ENCODE measurements at places on chromosomes 11 and 22.

GRCh38 chr11:44574610-44575287, 9.3 kb downstream of the CD82 start:
- DNase-seq, result no peak

GRCh38 chr22:32309585-32310251, 47.9 kb upstream of the RFPL3 start:
- no peak for DNase-seq

GRCh38 chr11:2204361-2205213, 33.0 kb upstream of the TH start:
- no peak for DNase-seq

DNA sequence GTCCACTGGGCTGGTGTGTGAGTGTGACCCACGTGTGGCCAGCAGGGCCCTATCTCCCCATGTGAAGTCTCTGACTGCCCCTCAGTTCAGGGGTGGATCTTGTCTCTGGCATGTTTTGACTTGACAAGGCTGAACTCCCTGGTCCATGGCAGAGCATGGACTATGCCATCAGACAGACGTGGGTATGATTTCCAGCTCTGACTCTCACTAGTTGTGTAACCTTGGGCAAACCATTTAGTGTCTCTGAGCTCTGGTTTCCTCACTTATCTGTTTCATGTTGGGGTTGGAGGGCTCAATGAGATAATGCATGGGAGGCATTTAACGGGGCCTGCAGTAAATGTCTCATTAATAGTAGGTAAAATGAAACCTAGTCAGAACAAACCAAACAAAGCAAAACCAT, 254.5 kb upstream of the NARS2 start:
- DNase-seq, result no peak

DNA sequence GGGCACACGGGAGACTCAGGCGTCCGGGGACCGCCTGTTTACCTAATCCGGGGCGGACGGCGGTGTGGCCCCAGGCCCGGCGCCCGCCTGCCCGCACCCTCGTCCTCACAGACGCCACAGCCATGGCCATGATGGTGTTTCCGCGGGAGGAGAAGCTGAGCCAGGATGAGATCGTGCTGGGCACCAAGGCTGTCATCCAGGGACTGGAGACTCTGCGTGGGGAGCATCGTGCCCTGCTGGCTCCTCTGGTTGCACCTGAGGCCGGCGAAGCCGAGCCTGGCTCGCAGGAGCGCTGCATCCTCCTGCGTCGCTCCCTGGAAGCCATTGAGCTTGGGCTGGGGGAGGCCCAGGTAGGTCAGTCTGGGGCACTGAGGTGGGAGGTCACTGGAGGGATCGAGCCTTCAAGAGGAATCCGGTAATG, 10.0 kb upstream of the RAB1B start:
- no peak for DNase-seq

DNA sequence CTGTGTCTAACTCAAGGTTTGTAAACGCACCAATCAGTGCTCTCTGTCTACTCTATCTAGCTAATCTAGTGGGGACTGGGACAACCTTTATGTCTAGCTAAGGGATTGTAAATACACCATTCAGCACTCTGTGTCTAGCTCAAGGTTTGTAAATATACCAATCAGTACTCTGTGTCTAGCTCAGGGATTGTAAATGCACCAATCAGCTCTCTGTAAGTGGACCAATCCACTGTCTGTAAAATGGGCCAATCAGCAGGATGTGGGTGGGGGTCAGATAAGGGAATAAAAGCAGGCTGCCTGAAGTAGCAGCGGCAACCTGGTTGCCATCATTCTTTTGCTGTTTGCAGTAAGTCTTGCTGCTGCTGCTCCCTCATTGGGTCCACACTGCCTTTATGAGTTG, 8.4 kb upstream of the CYP2D6 start:
- no peak for DNase-seq

DNA sequence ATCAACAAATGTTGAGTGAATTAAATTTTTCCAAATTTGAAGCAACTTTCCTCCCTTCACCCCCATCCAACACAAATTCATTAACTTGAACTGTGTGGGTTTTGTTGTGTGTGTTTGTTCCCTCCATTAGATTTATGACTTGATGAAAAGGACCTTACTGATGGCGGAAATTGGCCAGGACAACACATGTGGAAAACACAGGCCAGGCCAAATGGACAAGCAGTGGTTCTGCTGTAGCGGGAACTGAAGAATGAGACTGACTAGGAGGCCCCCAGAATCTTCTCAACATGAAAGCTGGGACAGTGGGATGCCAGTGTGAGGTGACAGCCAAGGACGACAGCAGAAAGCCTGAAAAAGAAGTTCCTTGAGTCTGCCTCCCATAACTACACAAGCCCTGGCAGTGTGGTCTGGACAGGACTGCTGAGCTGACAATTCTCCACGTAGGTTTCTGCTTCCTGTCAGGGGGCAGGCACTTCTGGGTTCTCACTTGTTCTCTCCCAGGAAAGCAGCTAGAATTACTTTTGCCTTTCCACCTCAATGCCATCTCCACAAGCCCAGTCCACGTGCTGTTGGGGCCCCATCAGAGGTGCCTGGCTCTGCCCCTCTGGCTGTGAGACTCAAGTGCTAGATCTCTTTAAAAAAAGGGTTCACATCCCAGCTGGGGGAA, 94.3 kb downstream of the ETS1 start:
- no peak for DNase-seq

GRCh38 chr11:16767137-16767536, 28.7 kb downstream of the C11orf58 start:
- DNase-seq, result no peak

DNA sequence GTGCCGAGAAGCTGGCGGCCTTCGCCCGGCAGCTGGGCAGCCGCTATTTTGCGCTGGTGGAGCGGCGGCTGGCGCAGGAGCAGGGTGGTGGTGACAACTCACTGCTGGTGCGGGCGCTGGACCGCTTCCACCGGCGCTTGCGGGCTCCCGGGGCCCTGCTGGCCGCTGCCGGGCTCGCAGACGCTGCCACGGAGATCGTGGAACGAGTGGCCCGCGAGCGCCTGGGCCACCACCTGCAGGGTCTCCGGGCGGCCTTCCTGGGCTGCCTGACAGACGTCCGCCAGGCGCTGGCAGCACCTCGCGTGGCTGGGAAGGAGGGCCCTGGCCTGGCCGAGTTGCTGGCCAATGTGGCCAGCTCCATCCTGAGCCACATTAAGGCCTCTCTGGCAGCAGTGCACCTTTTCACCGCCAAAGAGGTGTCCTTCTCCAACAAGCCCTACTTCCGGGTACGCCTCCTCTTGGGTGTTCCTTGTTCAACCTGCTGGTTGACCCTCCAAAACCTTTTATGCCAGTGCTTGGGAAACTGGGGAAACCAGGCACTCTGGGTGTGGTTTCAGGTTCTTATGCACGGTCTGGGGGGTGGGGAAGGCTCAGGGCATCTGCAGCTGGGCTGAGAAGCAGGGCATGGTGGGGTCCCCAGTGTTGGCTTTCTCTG, 3.1 kb upstream of the TM7SF2 start:
- DNase-seq, result no peak

DNA sequence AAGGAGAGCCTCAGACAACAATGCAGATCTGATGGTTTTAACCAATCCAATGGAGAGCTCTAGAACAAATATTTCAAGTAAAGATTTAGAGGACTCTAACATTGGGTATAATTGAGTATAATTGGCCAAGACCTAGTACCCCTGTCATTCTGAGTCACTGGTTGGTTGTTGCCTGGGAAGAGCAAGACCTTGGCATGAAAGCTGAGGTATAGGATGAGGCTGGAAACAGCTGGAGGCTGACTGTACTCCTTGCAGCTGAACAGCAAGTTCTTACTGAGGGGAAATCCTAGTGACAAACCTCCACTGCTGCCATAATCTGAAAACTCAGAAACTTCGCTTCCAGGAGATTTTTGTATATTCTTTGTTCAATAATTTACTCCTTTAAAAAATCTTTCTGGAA, 54.3 kb upstream of the MUC15 start:
- DNase-seq, result no peak

DNA sequence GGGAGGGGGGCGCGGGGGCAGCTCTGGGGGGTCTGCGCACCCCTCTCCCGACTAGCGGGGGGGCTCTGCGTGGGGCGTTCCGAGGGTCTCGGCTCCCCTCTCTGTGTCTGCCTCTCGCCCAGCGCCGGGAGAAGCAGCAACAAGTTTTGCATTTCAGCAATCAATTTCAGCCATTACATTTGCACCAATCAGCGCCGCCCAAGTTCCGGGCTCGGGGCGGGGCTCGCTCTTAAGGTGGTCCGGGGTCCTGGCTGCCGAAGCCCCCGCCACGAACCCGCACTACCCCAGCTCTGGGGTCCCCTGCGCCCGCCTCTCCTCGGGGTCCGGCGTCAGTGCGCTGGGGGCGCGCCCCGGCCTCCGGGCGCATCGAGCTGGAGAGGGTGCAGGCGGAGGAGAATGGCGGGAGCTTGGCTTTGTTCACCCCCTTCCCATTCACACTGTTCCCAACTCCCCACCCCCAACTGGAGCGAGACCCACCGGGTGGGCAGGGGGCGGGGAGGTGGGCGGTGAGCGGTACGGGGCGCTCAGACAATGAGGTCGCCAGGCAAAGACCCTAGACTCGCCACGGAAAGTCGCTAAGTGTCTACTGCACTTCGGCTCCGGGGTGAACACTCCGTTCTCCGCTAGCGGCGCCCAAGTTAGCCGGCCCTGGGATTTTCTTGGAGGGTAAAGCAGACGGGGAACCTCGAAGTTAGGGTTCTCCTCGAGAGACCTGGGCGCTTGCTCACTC, at the start of gene MN1:
Gene MN1, minus strand, starts transcription at position 141 of the 730 bp plus-strand sequence. CDS start 1,213 bp downstream, outside the sequence.
- DNase-seq, result no peak

- DNase-seq, result no peak
Measured at GRCh38 chr22:22410121-22410520, 98.4 kb downstream of the ZNF280B start.

GRCh38 chr22:49590381-49590780, 237.3 kb downstream of the BRD1 start:
- no peak for DNase-seq

DNA sequence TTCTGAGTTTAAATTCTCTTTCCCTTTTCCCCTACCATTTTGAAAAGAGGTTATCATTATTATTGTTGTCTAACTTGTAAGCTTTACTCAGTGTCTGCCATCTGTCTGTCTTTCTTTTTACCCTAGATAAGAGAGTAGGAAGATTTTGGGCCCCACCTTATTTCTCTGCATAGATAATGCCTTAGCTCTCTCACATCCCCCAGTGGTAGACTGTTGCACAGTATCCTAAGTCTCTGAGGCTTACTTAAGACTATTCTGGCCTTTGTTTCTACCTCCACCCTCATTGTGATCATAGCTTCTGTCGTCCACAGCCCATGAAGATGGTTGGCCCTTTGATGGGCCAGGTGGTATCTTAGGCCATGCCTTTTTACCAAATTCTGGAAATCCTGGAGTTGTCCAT, 3.6 kb upstream of the OR51L1 start:
- DNase-seq, result no peak

DNA sequence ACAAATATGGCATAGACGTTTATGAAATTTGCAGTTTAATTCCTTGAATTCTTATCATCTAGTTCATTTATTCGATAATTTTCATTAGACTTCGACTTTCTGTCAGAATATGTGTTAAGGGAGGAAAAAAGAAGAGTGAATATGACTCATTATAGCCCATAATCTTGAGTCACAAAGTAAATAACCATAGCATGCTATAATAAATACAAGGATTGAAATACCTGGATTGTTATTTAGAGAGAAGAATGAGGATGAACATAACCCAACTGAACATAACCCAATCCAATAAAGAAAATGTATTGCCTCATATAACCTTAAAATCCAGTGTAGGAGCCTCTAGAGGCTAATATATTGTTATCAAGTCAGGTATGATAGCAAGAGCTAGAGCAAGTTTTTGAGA, 1858.3 kb upstream of the RAG2 start:
- no peak for DNase-seq

- no peak for DNase-seq
Measured at GRCh38 chr11:64947208-64947814, 11.6 kb upstream of the GPHA2 start.

- DNase-seq, result no peak
Measured at GRCh38 chr11:120985718-120986569, 38.0 kb upstream of the TBCEL start.

- no peak for DNase-seq
Measured at GRCh38 chr11:128428935-128429334, 158.4 kb downstream of the ETS1 start.

DNA sequence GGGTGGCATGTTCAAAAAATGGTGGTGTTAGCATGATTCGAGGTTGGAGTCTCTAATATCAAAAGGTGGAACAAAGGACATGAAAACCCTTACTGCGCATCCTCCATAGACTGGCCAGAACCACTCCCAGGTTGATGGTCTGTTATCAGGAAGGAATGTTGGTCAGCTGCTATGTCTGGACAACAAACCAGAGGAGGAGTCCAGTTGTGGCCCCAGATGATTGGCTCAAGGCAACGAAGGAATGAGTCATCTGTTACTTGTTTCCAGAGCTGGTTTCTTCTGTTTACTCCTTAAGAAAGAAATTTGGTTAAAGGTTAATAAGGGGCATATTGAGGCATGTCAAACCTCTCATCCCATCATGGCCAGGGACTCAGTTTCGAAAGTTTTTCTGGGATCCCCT, 56.8 kb upstream of the GRIA4 start:
- no peak for DNase-seq

GRCh38 chr22:16804882-16805281, 20.3 kb downstream of the XKR3 start:
- DNase-seq, result no peak

GRCh38 chr11:98566978-98567377, 453.8 kb upstream of the CNTN5 start:
- DNase-seq, result no peak

- DNase-seq, result no peak
Measured at GRCh38 chr11:10310301-10310841, 5.5 kb downstream of the ADM start.

GRCh38 chr11:6156628-6157359, 13.3 kb downstream of the OR52B2 start:
- DNase-seq, result no peak

- DNase-seq, result no peak
Measured at GRCh38 chr11:105719073-105719822, 109.4 kb downstream of the GRIA4 start.

GRCh38 chr22:29377979-29378378, 10.4 kb downstream of the AP1B1 start:
- no peak for DNase-seq

DNA sequence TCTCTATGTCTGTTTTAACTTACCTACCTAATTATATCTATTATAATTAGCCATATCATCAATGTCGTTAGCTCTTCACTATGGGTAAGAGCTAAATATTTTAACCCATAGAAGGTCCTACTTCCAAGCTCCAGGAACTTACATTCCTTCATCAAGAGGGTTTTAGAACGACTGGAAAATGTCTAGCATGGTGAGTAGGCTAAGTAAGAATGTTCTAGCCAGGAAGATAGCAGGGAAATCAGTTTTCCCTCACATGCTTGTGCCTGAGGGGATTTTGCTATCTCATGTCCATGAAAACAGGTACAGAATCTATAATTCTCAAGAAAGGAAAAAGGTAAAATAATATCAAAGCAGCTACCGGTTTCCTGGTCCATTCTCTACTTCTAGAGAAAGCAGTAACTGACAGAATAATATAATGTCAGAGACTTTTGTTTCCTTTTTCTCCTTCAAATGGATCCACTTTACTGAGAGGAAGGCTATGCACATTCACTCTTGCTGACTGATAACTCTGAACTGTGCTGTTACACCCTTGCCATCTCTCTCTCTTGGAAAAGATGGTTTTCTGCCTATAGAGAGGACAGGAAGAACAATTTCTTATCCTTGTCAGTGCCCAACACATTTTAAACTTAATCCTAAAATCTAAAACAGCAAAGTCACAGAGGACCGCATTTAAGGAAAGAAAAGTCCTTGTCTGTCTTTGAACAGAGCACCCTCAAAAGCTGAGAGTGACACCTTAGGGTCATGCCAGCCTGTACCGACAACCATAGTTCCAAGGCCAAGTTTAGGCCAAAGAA, 67.0 kb downstream of the MAML2 start:
- DNase-seq, result no peak
